CD4-positive, alpha-beta T cell treated with Interleukin-10 for 1 hour (primary cell): ENCODE measurements at places on chromosomes 5 and 9.
A peak's percentile ranks its signal among the peaks of the same experiment; 100 is the strongest.

DNA sequence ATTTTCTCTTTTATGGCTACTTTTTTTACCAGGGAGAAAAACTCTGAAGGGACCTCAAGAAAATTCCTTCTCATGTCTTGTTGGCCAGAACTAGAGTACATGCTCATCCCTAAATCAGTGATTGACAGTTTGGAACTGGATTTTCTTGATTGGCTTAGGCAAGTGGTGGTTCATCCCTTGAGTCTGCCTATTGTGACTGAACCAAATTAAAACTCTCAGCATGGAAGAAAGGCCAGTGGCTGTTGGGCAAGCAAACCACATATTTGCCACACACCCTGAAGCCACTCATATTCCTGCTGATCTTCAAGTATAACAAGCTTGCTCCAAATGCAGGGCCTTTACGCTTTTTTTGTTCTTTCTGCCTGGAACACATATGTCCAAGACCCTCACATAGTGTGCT lies 7.2 kb upstream of the HOMER1 start:
- no peak for DNase-seq

GRCh38 chr5:64773533-64773932 lies 4.8 kb downstream of the CWC27 start:
- no peak for DNase-seq

- no peak for DNase-seq
Observed at GRCh38 chr5:2557435-2557834, 194.0 kb downstream of the IRX2 start.

DNA sequence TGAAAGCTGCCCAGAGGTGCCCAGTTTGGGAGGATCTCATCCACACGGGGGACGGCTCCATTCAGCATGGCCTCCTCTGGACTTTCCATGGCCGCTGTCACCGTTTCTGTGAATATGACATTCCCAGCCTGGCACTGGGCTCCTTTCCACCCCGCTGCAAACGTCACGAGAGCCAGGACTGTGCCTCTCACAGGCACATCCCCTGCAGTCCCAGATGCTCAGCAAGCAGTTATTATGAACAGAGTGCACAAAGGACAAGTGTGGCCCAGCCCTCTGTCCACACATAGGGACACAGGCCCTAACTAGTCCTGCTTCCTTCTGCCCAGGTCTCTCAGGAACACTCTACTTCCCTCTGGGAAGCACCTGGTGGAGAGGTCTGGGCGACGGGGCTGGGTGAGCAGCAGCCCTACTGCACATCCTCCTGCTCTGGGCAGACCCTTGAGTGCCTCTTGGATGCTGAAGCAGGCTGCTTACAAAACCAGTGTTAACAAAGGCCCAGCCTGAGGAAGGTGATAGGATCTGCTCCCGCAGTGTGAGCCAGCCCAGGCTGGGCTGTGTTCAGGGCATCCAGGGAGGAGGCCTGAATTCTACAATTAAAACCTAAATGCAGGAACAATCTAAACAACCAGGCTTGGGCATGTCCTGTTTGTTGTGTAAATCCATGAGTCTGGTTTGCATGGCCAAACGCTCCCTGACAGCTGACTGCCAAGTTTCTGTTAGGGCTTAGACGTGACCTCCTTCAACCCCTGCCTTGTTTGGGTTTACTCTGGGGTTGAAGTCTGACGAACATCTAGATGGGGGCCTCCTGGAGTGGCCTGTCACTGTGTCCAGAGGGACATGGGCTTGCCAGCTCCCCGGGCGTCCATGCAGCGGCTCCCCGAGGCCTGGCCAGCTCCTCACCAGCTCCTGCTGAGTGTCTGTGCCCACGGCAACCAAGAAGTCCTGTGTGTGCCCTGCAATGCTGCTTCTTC lies 269.8 kb downstream of the GADD45G start:
- DNase-seq = no peak

- no peak for DNase-seq
Observed at GRCh38 chr9:113298924-113299770, 4.0 kb downstream of the RNF183 start.

DNA sequence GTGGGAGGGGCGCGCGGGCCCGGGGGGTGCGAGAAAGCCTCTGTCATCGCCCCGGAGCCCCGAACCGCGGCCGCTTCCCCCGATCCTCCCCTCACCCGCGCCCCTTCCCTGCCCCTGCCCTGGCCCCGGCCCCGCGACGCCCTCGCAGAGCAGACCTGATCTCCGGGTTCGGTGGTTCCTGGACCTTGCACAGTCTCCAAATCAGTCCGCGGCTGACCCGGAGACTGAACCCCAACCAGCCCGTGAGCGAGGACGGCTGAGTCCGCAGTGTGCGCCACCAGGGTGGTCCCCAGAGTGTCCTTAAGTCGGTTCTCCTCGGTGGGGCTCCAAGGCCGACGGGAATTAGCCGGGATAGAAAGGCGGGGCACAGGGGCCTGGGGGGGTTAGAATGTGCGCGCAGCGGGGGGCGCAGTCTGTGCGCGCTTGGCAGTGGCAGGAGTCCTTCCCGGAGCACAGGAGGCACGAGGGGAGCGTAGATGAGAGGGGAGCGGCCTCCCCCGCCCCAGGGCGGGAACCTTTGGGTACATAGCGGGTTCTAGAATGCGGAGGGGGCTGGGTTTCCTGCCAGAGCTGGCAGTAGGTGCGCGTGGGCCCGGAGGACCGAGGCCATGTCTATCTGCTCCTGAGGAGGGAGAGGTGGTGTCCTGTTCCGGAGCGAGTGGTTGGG lies 779 bp downstream of the PKN3 start:
- peak; percentile 31 for DNase-seq

DNA sequence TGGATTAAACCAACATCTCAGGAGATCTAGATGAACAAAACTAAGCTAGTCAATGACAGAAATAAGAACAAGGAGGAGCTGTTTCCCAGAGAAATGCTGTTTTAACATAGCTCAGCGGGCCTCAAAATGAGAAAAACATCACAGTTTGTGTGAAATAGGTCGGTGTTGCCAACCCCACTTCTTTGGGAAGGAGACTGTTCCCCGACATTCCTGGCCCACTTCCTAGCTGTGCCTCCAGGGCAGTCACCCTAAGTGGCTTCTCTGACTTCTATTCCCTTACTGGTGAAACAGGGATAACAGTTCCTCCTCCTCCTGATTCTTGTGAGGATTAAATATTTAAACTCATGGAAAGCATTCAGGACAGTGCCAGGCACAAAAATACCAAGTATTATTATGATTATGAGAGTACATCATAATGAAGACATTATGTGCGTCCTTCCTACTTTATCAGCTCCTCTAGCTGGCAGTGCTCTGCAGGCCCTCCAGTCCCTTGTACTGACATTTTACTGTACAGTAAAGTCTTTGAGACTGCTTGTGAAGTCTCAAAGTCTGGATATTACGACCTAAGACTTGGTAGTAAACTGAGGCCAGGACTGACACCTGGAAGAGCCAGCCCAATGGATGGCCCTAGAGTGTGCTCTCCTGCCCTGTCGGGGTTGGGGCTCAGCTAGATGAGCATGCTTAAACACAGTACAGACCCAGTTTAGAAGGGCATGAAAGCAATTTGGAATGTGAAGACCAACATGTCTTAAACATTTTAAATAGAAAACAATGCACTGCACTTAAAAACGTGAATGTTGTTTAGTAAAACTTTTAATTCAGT lies 7.3 kb downstream of the ISCA1 start:
- no peak for DNase-seq

DNA sequence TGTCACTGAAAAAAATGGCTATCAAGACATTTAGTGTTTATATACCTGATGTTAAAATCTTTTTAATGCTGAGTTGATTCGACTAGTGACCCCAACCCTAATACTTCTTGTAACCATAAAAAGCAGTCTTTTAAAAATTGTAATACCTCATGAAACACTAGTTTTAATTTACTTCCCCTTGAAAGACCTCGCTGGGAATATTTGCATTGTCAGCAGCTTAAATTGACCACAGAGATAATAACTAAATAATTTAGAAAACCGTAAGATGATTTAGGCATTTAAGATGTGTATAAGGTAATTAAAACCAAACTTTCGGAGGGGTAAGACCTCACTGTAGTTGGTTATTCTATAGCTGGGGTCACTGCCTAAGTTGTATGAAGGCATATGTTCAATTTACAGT lies 89.8 kb downstream of the FGF10 start:
- DNase-seq = no peak

DNA sequence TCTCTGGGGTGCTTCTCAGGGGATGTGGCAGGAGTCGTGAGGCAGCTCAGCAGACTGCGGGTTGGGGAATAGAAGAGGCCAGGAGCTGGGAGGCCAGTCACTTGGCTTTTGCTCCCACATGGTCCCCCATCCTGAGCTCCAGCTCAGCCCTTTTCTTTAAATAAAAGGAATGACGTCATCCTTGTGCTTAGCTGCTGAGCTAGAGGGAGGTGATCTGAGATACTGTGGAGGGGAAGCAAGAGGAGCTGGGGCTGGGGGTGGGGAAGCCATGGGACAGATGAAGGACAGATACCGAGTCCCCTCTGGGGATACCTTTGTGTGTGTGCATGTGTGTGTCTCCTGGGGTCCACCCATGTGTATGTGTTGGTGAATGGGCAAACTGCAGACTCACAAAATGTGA lies 89.0 kb upstream of the ARAP3 start:
- no peak for DNase-seq

DNA sequence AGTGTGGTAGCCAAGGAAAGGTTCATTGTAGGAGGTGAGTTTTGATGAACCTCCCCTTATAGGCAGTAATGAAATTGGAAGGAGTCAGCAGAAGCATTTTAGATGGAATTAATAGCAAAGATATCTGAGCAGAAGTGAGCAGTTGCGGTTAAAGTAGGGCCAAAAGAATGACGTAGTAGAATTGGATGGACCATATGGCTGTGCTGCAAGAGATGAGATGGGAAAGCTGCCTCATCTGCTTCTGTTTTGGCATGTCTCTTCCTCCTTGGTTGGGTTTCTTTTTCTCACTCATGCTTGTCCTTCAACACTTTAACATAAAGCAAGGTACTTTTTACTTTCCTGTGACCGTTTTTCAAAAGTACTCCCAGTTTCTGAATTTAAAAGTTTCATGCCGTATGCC lies 55.8 kb downstream of the AQP7 start:
- DNase-seq = no peak

DNA sequence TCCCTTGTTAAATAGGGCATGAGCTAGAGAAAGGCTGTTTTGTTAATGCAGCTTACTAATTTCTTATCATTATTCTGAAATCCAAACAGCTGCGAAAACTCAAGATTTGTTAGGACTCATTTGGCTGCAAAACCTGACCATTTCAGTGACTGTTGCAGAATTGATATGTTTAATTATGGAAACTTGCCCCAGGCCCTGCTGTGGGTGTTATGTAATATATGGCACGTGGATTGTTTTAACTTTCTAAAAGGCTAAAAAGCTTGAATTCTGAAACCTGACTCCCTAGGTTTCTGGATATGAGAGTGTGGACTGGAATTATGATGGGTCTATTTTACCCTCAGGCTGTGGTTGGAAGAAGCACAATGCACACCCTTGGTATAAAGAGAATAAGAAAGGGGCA lies 4.4 kb downstream of the IL9 start:
- no peak for DNase-seq

DNA sequence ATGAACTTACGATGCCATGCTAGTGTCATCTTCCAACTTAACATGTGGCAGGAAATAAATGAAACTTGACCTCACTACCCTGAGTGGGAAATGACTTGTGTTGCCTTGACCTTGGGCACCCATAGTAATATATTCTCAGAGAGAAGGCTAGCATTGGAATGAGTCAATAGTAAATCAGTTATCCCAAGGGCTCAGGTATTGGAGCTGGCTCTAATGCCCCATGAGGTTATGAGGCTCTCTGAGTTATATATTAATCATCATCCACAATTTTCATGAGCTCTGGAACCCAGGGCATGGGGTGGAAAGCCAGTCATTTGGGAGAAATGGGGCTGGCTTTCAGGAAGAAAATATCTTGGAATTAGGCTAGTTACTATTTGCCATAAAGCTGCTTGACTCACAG lies 42.4 kb upstream of the SMIM32 start:
- DNase-seq = no peak

GRCh38 chr5:68288707-68289134 lies 73.2 kb downstream of the PIK3R1 start:
- no peak for DNase-seq

DNA sequence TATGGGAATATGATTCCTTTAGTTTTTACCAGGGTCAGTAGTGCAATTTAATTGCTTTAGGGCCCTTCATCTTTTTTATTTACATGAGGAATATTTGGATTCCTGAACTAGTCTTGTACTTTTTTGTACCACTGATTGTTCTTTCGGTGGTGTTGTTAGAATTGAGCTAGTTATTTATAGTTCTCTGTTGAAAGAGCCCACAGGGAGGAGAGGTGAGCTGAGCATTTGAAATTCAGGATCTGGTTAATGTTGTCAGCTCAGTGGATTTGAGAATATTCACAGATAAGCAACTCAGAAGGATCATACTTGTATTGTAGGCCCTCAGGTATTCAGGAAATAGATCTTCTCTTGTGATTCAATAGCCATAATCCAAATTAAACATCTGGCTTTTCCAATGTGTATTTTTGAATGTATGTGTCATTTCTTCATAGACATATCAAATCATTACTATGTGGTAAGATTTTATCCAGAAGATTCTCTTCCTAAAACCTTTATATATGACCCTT lies 613.2 kb downstream of the ISL1 start:
- no peak for DNase-seq

GRCh38 chr9:38486056-38486615 lies 61.9 kb upstream of the IGFBPL1 start:
- DNase-seq = no peak

DNA sequence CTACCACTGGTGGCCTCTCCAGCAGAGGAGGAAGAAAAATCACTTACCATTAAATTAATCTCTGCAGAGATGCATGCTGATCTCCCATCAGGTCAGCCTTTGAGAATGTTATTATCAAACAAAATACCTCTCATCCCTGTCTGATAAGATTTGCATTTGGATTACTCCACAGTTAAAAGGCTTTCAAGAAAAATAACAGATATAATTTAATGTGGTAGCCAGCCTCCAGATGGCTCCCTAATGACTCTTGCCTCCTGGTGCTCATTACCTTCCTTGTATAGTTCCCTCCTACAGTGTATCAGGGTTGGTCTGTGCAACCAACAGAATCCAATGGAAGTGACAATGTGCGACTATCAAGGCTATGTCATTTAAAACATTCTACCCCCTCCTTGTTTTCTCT lies 63.6 kb upstream of the TNPO1 start:
- no peak for DNase-seq

- no peak for DNase-seq
Observed at GRCh38 chr5:76178913-76179312, 95.7 kb downstream of the SV2C start.

DNA sequence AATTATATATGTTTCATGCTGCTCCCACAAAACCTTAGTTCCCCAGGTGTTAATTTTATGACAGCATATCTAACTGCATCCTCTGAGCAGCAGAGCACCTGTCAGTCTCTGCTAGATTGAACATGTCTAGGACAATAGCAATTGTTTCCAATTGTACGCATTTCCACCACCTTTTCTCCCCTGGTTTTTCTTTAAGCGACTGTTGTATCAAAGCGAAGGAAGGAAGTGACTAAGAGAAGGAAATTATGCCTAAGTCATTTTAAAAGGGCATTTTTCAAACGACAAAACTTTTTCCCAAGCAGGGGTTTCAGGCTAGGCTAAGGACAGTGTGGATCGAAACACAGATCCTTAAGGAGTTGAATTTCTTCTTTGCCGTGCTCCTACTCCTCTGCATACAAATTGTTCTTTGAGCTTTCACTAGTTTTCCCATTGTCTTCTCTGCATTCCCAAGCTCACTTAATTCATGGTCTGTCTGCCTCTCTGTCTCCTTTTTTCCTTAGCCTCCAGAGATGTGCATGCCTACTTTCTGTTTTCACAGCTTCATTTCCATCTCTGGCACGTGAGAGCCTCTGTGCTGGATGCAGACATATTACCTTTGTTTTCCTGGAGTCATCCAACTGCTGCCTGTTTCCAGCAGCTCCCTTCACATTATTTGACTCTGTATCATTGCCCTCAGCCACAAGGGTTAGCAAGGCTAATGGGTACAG lies 39.4 kb upstream of the STARD4 start:
- no peak for DNase-seq

GRCh38 chr5:145283141-145283810 lies 551.9 kb downstream of the PRELID2 start:
- DNase-seq = no peak
